ENCODE measurements at places on chromosomes 3 and 15.

DNA sequence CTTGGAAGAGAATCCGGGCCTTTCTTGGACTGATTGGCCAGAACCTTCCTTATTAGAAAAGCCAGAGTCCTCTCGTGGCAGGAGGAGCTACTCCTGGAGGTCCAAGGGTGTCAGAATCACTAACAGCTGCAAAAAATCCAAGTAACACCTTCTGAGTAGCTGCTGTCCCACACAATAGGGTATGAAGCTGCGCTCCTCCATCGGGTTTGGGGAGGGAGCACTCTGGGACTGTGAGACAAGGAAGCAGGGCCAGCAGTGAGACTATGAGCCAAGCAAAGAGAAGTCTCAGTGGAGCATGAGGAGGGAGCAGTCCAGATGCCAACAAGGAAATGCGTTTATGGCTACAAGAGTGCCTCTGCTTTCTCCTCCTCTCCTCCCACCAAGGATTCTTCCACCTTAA is 21.7 kb downstream of the SEMA3G start:
- no peak for DNase-seq

GRCh38 chr15:30859091-30859874 is 44.4 kb upstream of the FAN1 start:
- DNase-seq = no peak

- no peak for DNase-seq
Measured at GRCh38 chr15:31293655-31294054, 33.0 kb upstream of the KLF13 start.

- DNase-seq = no peak
Measured at GRCh38 chr3:120492103-120492502, 41.3 kb upstream of the FSTL1 start.

GRCh38 chr3:43372809-43373559 is 86.6 kb downstream of the SNRK start:
- peak; percentile 80 for DNase-seq

DNA sequence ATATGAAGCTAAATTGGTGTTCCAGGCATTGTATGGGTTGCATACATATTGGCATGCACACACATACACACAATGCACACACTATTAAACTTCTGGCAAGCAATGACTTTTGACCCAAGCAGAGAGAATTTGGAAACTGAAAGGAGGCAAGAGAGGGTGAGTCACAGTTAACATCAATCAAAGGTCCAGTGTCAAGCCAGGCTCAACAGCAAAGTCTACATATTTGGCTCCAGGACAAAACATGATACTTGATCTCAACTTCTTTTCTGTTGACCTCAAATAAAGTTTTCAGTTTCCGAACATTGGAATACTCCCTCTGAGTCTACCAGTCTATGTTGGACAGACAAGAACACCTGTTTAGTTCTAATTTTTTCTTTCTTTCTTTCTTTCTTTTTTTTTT is 28.3 kb downstream of the IL12A start:
- DNase-seq = no peak

- DNase-seq = no peak
Measured at GRCh38 chr3:152234657-152235375, 33.9 kb upstream of the MBNL1 start.

GRCh38 chr3:125431391-125431790 is 56.3 kb upstream of the ZNF148 start:
- DNase-seq = no peak

DNA sequence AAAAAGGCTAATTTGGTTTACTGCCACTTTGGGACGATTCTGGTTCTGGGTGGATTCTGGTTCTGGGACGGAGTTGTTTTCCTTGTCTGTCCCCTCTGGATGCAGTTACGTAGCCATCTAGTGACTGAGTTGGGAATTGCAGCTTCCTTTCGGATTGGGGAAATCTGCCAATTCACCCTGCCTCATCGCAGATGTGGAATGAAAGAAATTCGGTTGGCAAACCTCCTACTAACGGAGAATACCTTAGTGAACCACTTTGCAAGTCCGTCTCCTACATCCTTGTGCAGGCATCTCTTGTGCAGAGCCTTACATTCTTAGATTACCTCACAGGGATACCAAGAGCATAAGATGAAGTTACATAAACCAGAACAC is 31.5 kb upstream of the AP4E1 start:
- peak; percentile 95 for DNase-seq

DNA sequence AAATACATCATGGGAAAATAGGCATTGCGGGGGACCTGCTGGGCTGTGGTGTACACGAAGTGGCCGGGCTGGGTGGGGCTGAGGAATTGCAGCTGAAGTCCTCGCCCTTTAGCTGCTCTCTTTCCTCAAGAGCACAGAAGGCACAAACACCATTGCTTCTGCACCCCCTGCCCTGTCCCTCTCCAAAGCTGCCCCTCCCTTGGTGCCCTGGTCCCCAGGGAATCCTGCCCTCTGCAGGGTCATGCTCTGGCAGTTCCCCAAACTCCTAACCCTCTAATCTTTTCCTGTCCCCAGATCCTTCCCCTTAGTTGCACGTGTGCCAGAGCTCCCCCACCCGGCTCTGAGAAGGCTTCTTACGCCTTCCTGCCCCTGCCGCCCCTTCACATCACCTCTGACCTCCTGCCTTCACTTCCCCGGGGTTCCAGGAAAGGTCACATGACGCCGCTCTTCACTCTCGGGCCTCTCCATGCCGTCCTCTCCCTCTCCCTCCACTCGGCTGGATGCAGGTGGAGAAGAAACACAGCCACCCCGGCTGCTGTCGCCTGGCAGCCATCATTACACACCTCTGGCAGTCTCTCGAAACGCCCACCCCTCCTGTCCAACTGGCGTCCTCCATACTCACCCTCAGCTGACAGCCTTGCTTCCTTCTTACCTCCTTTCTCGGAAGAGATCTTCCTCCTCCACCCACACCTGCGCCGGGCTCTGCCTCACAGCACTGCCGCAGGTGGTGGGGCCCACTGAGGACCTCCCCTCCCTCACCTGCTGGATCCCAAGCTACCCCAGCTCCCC is 6.9 kb upstream of the PCSK6 start:
- no peak for DNase-seq

DNA sequence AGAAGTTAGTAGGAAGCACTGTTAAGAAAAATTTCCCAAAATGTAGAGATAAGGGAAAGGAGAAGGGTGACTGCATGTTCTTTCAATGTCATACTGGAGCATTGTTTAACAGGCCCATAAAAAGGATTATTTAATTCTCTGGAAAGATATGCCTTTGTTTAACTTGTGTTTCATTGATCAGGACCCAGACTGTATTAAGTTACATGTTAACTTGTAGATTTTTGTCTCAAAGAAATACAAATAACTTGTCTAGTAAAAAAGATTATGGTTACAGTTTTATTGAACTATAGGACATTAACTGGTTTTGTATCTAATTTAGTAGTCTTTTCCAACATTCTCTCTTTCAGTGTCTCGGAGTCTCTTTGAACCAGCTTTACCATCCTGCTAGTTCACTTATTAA is 49.7 kb upstream of the LMOD3 start:
- DNase-seq = no peak

GRCh38 chr3:140022066-140022770 is 87.2 kb downstream of the CLSTN2 start:
- DNase-seq = no peak

GRCh38 chr3:181719991-181720680 is 8.4 kb downstream of the SOX2 start:
- DNase-seq = no peak

DNA sequence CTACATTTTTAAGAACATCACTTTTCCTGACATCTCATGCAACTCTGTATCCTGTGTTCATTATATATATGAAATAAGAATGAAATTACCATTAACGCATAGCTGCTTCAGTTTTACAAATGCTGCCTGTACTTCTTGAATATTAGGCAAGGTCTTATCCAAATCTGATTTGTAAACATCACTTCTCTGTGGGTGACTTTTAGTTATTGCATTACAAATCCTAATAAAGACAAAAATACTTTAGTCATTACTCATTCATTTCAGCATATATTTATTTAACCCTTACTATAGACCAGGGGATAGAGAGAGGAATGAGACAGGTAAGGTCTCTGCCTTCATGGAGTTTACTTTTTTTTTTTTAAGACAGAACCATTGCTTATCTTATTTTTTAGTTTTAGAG is 36.8 kb downstream of the MTMR10 start:
- no peak for DNase-seq
